ENCODE measurements at places on chromosomes 7 and 10.

DNA sequence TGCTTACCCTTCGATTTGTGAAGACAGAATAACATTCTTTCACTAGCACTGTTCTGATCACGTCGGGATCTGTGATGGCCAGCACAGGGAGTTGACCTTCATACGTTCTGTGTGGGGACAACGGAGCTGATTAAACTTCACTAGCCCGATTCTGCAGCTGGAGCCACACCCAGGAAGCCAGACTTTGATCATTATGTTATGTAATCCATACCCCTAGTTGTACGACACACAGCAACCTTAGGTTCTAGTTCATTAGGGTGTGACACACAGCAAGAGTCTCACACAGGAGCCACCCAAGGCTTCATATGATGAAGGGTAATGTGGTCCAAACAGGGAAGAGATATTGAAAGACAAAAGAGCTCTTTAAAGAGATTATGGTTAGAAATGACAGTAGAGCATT is 7.2 kb downstream of the CYP3A5 start:
- no peak for DNase-seq

DNA sequence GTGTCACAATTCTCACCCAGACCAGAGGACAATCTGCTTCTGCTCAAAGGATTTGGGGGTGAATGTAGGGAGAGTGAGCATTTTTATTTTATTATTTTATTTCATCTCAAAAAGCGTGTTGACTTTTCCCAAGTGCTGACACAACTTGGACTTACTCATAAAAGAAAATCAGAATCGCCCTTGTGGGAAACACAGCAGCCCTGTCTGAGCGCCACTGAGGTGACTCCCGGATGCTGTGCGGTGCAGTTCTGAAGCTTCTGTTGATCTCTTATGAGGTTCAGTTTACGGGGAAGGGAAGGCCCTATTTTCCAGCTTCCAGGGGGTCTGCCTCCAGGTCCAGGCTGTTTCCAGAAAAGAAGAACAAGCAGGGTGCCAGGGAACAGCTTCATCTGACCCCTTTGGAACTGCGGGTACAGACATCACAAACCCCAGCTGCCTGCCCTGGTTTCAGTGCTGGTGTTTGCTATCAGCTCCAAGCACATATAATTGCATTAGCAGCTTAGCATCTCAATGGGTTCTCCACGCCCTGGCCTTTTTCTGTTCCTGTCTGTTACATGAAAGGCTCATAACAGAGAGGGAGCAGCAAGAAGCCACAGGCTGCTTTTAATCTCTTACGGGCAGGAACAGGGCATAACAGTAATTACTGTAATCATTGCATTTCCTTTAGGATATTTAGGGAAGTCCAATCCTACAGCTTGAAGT is 52.4 kb downstream of the PARP12 start:
- DNase-seq = no peak

DNA sequence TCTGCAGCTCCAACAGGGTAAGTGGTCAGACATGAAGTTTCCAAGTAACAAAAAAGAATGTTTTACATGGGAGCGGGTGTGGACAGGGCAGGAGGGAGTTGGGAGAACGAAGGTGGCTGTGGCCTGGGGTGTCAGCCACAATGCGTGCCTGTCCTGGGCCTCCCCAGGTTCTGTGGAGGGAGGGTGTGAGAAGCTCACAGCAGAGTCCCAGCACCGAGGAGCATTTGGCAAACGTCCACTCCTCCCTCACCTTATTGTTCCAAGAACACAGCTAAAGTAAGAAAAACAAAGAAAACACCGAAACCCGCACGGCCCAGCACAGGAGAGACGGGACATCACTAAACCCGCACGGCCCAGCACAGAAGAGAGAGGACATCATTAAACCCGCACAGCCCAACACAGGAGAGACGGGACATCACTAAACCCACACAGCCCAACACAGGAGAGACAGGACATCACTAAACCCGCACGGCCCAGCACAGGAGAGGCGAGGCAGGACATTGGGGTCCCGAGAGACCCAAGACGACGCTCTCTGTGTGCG is 226.4 kb downstream of the MAD1L1 start:
- no peak for DNase-seq

- no peak for DNase-seq
Observed at GRCh38 chr10:32393911-32394310, 47.0 kb upstream of the EPC1 start.

- no peak for DNase-seq
Observed at GRCh38 chr10:127976701-127977356, 69.9 kb downstream of the PTPRE start.

DNA sequence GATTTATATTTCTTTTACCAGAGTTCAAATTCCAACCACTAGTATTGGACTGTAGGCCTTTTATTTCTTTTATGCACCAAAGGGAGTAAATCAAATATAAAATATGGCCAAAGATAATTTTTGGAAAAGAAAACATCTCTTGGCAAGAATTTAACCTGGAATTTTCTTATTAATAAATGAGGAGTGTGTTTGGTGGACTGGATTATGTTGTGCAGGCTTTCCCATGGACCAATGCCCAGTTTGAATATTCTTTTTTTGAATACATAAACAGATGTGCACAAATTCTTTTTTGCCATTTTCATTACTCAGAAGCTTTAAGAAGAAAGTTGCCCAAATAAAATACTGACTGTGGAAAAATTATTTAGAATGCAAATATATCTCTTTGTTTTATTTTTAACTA is 22.1 kb upstream of the PRKG1 start:
- no peak for DNase-seq

GRCh38 chr10:128712661-128713400 is 586.6 kb upstream of the MKI67 start:
- DNase-seq = no peak
